ENCODE measurements at places on chromosomes 3 and 15.

DNA sequence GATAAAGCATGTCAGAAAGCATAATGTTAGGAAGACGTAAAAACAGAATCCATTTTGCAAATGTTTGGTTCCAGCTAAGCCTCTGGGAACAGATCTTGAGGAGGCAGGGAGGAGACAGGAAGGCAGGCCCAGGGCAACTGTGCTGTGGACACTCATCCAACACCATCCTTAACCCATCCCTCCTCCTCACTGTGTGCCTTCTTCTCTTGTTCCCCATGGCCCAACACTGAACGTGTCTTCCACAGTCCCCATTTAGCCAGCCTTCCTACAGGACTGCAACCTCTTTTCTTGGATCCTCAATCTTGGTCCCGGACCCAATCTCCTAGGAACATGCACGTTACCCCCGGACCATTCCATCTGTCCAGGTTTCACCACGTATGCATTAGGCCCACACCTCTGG lies 15.4 kb downstream of the C2CD4B start:
- no peak for DNase-seq

GRCh38 chr15:79049416-79049815 lies 41.2 kb downstream of the RASGRF1 start:
- no peak for DNase-seq

DNA sequence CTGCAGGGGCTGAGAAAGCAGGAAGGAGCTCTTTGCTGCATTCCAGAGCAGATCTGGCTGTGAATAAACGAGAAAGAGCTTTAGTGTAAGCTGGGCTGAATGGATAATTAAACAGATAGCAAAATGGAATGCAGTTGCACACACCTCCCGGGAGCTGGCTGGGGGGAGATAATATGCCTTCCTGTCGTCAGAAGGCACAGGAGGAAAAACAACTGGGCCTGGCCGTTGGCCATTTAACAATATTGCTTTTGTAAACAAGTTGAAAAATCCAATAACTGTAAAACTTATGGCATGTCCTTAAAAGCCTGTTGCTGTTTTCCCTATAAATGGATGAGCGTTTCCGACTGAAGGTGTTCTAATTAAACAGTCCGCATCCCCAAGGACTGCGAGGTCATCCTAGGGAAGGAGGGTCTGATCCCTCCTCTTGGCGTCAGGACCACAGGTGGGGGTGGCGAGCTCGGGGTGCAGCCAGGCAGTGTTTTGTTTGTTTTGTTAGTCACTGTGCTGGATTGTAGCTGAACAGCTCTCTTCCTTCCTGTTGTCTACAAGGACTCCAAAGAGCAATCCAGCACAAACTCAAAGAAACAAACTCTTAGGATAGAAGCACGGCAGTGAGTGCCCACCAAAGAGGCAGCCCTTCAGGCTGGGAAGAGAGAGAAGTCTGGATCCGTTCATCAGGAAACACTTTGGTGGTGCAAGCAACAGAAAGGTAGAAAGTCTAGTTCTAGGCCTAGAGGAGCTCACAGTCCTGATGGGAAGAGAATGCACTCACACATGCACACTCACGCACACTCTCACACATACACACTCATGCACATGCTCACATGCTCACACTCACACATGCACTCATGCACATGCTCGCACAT lies 133.4 kb upstream of the SMAD3 start:
- DNase-seq, result no peak

DNA sequence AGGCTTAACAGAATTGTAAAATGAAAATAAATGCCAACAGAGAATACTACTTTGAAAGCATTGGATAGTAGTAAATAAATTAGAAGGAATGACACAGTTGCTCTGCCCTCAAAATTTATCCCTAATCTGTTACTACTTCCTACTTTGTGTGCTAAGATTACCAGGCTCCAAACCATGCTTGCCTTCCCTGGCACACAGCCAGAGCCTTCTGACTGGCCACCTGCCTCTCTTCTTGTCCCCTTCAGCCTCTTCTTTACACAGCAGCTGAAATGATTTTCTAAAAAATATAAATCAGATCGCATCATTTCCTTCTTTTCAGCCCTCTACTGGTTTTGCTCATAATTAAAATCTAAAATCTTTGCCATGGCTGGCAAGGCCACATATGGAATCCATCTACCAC lies 334.1 kb downstream of the FHIT start:
- no peak for DNase-seq

DNA sequence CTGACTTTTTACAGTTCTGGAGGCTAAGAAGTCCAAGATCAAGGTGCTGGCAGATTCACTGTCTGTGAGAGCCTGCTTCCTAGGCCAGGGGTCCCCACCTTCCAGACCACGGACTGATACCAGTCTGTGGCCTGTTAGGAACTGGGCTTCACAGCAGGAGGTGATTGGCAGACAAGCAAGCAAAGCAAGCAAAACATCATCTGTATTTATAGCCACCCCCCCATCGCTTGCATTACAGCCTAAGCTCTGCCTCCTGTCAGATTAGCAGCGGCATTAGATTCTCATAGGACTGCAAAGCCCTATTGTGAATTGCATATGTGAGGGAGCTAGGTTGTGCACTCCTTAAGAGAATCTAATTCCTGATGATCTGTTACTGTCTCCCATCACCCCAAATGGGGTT lies 194.7 kb upstream of the THRB start:
- no peak for DNase-seq

GRCh38 chr15:96307856-96308394 lies 22.6 kb upstream of the NR2F2 start:
- no peak for DNase-seq

GRCh38 chr3:147890114-147890513 lies 480.9 kb downstream of the ZIC1 start:
- DNase-seq, result no peak

DNA sequence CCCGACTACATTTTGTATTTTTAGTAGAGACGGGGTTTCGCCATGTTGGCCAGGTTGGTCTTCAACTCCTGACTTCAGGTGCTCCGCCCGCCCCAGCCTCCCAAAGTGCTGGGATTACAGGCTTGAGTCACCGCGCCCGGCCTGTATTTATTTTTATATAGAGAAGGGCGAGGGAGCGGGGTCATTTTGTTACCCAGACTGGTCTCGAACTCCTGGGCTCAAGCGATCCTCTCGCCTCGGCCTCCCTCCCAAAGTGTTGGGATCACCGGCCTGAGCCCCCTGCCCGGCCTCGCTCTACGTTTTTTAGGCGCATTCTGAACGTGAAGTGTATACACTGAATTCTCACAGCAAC lies 514 bp upstream of the PPP4R2 start:
- DNase-seq, result no peak

DNA sequence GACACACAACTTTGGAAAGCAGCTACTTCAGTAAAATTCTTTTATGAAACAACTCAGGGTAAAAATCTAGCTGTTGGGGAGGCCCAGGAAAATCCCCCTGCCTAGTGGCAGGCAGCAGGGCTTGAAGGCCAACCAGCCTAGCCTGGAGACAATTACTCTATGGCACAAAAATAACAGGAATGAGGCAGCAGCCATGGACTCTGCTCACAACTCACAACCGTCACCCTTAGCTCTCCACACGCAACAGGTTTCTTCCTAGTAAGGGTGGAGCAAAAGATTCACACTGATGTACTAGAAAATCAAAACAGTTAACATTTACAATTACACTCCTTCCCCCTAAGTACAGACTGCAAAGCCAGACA lies 530 bp upstream of the FBXL22 start:
- DNase-seq, result no peak

- DNase-seq, result no peak
Measured at GRCh38 chr15:56528136-56528535, 63.2 kb upstream of the MNS1 start.
